Stimulated activated CD8-positive, alpha-beta memory T cell treated with anti-CD3 and anti-CD28 coated beads, Interleukin-12 subunit alpha, Interleukin-12 subunit beta, amount 100 ng/mL, for 4 hours (primary cell): ENCODE measurements at places on chromosomes 2 and 18.
A peak's percentile ranks its signal among the peaks of the same experiment; 100 is the strongest.

DNA sequence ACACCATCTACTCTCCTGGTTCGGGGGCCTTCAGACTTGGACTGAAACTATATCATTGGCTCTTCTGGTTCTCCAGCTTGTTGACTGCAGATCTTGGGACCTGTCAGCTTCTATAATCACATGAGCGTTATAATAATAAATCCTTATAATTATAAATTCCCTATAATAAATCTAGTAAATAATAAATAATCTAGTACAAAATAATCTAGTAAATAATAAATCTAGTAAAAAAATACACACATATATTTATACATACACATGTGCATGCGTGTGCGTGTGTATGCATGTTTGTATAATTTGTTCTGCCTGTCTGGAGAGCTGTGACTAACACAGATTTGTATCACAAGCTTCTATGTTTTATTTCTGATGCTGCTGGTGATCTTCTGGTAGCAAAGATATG is 40.8 kb downstream of the KATNAL2 start:
- DNase-seq: no peak

- no peak for DNase-seq
Observed at GRCh38 chr2:200577027-200577426, 8.8 kb upstream of the AOX1 start.

DNA sequence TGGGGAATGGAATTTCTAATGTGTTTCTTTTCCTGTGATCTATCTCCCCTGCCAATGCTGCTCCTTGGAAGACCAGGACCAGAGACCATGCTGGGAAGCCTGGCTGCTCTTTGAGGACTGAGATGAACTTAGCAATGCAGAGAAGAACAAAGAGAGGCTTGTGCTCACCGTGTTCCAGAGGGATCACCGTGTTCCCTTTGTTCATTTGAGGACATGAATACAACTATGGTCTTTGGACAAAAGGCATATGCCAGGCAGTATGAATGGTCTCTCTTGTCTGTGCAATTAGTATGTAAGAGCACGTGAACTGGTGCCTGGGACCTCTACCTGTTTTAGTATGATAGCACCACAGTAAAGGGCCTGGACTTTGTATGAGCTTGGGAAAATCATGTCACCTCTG is 139.9 kb downstream of the TDRD15 start:
- no peak for DNase-seq

GRCh38 chr2:126661702-126662500 is 5.9 kb downstream of the GYPC start:
- no peak for DNase-seq

- DNase-seq: no peak
Observed at GRCh38 chr2:128103407-128103806, 12.4 kb downstream of the UGGT1 start.

DNA sequence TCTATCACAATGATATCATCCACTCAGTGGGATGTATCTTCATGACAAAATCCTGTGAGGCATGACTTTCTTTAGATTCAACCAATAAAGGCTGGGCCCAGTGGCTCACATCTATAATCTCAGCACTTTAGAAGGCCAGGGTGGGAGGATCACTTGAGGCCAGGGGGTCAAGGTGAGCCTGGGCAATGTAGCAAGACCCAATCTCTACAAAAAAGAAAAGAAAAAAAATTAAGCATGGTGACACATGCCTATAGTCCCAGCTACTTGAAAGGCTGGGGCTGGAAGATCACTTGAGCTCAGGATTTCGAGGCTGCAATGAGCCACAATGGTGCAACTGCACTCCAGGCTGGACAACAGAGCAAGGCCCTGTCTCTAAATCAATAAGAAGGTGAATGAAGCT is 68.0 kb downstream of the PLB1 start:
- DNase-seq: no peak

- no peak for DNase-seq
Observed at GRCh38 chr2:26059542-26059941, 25.7 kb downstream of the RAB10 start.

GRCh38 chr2:45293182-45293581 is 283.9 kb upstream of the SIX2 start:
- no peak for DNase-seq

GRCh38 chr2:21676041-21676440 is 552.3 kb downstream of the TDRD15 start:
- DNase-seq: no peak

- DNase-seq: no peak
Observed at GRCh38 chr2:90207454-90208058, 1516.1 kb downstream of the RPIA start.

DNA sequence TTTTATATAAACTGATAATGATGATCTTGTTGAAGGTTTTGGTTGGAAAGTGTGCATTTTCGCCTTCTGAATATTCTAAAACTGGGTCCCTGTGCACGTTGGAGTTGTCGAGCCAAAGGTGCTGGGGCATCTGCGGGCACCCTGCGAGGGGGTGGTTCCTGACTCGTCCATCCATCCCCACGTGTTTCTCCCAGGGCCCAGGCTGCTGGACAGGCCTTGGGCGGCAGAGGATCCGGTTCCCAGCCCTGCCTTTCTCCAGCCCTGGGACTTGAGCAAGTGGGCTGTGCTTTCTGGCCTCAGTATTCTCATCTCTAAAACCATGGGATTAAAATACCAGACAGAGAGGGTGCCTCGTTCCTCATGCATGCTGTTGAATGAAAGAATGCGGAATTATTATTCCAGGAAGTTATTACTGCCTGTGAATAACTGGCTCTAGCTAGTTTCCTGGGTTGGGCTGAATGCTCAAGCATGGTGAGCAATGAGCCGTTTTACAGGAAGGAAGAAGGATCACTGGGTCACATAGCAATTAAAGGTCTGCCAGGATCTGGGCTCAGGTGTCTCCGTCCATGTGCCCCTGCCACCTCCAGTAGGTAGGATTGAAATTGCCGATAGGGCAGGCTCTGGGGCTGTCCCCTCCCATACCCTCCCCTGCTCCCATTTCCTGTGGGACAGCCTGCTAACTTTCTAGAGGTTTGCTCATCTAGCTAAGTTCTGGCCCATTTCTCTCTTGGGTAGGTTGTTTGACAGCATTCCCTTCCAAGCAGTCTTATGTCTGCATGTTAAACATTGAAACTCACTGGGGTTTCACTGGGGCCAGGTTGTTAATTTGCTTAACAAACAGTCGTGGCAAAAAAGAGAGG is 77.2 kb upstream of the HS6ST1 start:
- no peak for DNase-seq

GRCh38 chr2:110755491-110756078 is 23.2 kb downstream of the ACOXL start:
- no peak for DNase-seq

- no peak for DNase-seq
Observed at GRCh38 chr2:241563981-241564595, 5.5 kb downstream of the BOK start.

DNA sequence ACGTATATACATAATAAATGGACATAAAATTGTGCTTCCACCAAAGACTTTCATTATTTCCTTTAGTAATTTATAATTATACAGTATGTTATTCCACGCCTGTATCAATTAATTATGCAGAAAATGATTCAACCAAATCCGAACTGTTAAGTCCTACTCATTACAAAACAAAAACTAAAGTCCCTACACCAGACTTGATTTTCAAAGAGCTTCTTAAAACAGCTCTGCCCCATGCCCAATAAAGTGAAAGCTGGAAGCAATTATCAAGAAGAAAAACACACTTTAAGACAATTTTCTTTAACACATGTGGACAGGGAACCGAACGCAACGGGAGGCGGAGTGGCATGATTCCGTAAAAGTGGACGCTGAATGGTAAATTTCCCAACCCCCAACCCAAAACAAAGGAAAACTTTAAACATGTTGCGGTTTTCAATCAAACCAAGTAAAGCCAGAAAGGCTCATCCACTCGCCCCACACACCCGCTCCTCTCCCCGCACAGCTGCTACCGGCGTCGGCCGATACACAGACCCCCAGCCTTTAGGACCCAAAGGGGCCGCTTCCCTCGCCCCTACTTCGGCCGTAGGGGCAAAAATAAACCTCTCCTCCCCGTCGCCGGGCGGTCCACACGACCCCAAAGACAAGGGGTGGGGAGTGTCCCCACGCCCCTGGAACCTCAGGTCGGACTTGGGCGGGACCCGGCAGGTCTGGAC is 705 bp downstream of the YES1 start:
- DNase-seq: no peak

GRCh38 chr2:17792515-17792914 is 23.7 kb upstream of the MSGN1 start:
- DNase-seq: no peak

DNA sequence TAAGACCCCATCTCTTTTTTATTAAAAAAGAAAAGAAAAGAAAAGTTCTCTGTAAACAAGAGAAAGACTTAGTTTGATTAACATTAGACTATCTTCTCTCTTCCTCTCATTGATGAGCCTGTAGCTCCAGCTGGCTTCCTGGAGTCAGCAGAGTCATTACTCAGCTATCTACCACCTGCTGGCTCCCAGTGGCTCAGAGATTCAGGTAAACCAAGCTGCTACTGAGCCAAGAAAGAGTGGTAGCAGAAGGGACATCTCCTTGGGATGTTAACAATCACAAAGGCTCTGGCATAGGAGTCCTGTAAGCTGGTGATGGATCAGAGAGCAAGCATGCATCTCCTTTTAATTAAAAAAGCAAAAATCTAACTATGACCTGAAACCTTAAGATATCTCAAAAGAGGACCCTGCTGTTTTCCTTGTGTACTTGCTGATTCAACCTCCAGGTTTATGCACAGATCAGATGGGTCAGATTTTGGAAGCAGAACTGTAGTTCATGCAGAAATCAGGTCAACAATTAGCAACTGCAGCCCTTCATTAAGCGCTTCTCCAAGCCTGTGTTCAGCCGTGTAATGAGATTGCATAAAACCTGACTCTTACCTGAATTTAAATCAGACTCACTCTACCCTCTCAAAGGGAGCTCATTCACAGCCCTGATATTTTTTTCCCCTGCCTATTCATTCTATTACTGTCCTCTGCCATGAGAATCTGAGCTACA is 225.8 kb downstream of the RNF152 start:
- DNase-seq: no peak

DNA sequence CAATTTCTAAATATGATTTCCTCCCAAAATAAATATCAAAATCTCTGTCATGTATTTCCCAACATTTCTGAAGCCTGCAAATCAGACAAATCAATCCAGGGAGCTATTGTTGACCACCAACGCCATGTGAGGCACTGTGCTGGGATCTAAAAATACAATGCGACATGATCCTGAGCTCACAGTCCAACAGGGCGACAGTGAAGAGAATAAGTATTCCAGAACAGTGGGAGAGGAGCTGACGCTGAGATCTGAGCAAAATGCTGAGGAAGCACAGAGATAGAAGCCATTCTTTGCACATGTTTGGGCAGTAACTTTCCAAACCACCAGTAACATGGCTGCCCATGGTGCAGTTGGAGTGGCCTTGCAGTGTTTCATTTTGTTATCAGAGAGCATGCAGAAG is 412.5 kb downstream of the LRATD1 start:
- DNase-seq: no peak

DNA sequence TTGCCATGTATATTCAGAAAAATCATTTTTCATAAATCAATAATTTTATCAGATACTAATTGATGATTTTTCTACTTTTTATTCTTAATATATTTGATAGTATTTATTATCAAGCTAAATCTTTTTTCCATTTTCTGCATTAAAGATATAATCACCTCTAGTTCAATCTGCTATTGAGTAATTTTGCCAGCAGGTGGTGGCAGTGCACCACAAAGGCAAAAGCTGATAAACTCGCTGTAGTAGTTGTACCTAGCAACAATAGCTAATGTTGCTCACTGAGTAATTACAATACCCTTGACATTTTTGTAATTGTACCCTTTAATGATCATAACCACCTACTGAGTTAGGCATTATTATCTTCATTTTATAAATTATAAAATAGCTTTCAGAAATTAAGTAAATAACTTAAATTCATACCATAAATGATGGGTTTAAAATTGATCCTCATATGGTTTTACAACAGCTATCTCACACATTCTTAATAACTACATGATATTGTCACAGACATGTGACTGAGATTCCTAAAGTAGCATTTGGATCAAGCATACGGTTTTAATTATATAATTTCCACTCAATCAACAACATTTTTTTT is 52.0 kb upstream of the CALCRL start:
- no peak for DNase-seq

- no peak for DNase-seq
Observed at GRCh38 chr18:11607906-11608305, 1.5 kb upstream of the SLC35G4 start.

- DNase-seq: no peak
Observed at GRCh38 chr2:64595397-64596176, 58.1 kb downstream of the SERTAD2 start.

DNA sequence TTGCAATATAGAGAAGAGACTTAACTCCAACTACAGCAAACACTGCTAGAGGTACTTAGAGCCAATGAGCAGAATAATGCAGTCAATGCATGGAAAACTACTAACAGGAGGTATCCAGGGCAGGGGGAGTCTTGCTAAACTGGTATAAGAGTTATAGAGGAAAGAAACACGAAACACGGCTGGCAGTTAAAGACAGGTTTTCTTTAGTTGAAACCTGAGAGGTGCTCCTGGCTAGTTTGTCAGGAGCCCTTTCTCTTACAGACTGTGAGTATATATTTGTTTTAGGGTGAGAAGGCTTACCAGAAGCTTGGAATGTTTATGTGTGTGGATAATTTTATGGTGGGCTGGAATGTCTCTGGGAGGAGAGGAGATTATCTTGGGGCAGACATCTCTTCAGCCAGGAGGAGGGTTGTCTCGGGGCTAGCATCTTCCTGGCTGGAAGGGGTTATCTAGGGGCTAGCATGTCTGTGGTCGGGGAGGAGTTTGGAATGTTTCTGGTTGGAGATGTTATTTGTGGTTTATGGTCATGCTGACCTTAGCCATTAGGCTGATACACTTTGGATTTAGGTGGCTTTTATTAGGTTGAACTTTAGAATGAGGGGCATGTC is 1048.8 kb downstream of the DPP10 start:
- DNase-seq: no peak

- no peak for DNase-seq
Observed at GRCh38 chr2:160411167-160411566, 82.4 kb downstream of the RBMS1 start.

DNA sequence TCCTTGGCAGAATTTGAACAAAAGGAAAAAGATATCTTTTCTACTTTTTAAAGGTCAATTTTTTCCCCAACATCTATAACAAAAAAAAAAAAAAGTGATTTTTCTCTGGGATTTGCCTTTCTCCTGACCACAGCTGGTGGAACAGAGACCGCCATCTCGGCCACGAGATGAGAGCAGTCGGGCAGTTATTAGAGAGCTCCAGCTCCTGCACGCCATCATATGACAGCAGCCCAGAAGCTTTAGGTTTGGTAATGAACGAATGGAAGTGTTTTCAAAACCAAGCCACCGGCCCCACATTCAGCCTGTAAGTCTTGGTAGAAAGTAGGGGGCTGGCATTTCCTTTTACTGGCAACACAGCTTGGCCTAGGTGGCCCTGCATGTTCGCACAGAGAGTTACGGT is 94.9 kb upstream of the FZD7 start:
- DNase-seq: no peak

- DNase-seq: no peak
Observed at GRCh38 chr2:24594283-24594682, 103.2 kb downstream of the NCOA1 start.

- no peak for DNase-seq
Observed at GRCh38 chr18:23380001-23380550, 73.0 kb upstream of the RIOK3 start.

GRCh38 chr2:157838442-157839161 is 37.5 kb downstream of the ACVR1 start:
- DNase-seq: no peak

- peak; percentile 36 for DNase-seq
Observed at GRCh38 chr18:13137670-13138419, 80.7 kb upstream of the LDLRAD4 start.
